NCI-H460 (cell line): ENCODE measurements at places on chromosomes 12 and 14.

- DNase-seq: no peak
These were observed 51.4 kb downstream of the HMGA2 start for GRCh38 chr12:65875640-65876071.

- DNase-seq: no peak
These were observed 21.1 kb downstream of the MVK start for GRCh38 chr12:109594556-109595317.

DNA sequence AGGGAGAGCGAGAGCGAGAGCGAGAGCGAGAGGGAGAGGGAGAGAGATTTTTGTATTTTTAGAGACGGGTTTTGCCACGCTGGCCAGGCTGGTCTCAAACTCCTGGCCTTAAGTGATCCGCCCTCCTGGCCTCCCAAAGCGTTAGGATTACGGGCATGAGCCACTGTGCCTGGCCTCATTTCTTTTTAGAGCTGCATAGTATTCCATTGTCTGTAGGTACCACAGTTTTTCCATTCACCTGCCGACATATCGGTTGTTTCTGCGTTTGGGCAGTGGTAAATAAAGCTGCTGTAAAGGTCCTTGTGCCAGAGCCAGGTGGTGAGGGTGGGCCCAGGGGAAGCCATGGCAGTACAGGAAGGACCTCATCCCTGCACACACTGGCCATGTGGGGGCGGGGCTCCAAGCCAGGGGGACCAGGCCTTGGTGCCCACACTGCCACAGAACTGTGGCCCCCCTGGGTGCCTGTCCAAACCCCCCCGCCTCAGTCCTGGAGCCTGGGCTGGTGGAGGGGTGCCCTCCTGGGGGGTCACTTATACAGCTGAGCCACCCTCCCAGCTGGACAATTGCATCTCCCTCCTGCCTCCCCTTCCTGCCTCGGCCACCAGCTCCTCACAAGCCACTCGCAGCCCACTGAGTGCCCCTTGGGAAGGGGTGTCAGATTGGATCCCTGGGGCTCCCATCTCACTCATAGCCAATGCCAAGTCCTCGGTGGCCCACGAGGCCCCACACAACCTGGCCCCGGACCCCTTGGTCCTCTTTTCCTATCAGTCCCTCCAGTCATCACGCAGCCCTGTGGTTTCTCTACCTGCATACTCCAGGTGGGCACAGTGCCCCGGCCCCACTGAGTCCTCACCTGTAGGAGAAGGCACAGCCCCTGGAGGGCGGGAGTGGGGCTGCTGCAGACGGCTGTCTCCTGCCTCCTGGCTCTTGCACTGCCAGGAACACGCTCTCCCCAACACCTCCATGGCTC is 1.7 kb upstream of the PUS1 start:
- DNase-seq: no peak

DNA sequence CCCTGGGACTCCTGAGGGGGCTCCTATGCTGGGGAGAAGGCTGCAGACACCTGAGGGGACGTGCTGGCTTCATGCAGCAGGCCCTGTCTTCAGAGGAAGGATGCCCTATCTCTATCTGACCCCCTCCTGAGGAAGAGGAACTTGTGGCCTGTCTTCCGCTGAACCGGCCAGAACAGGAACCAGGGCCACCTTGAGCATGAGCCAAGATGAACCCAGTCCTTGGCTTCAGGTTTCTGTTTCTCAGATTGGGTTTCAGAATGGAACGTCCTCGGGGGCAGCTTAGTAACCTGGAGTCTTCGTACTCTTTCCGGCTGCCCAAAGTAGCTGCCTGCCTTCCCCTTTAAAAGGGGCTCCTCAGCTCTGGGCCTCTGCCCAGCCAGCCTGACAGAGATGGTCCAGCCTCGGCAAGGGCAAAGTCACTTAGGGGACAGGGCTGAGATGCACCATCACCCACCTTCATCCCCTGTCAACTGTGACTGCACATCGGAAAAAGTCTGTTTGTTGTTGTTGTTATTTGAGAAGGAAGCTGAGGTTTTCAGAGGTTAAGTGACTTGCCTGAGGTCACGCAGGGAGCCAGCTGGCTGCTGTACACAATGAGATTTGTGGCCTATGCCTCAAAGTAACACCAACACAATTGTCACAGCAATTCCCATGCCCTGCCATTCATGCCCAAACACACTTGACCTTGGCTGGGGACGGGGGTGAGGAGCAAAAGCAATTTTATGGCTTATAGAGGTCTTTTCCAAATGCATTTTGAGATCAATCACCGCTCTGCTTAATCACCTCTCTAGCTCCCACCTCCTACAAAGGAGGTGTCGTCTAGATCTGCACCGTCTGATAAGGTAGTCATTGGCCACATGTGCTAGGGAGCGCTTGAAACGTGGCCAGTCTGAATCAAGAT is 13.4 kb downstream of the ASB2 start:
- no peak for DNase-seq

DNA sequence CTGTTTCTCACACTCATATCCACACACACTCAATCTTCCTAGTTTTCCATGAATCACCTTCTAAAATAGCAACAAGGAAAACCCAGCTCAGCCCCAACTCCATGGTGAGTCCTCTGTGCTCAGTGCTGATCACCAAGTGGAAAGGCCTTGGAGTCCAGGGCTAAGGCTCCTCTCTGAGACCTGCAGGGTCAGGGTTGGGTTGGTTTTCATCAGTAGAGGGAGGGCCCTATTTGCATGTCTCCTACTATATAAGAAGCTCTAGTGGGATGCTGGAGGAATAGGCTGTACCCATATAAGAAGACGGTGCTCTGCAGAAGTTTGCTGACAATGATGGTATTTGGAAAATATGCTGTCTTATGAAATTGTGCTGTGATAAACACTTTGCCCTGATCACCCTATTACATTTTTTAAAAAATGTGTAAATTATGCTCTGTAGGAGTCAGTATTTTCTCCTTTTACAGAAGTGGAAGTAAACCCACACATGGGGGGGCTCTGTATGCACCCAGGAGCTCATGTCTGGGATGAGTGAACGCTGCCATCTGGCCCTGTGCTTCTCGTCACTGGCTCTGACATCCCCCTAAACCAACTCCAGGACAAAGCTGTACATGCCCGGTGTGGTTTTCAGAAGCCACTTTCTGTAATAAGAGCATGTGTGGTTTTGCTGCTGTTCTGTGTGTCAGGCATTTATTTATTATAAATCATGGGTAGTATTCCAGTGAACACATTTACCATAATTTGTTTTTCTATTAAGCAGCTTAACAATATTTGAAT is 536.3 kb downstream of the TMEM121 start:
- DNase-seq: no peak
